Heart left ventricle (tissue), 16 donors: ENCODE measurements at places on chromosomes 1 and 21. TPM values are rescaled to one million over a fixed set of nuclear protein-coding genes. Genes with fewer than 3 reads are reported as not detected.

Gene MKNK1
- total RNA-seq, result 40.2 TPM

Gene GJA4
- total RNA-seq, result 39.4 TPM

DNA sequence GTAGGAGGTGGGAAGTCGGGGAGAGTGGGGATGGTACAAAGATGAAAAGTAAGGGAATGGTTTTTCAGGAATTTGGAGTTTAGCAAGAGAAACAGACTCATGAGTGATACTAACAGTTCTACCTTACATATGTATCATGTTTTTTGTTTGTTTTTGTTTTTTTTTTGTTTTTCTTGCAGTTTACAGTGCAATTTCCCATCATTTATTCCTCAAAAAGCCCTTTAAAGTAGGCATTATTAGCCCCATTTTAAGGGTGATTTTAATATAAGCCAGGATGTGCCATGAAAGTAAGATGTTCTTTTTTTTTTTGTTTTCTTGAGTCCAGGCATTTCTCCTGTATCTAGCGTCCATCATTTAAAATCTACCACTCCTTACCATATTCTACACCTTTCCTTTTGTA, 13.8 kb upstream of the TRIM45 start:
- H3K27me3 ChIP-seq, result no peaks in the 10 kb centered on the region
- no peak overlapping the region for H3K4me3 ChIP-seq
- H3K4me1 ChIP-seq, result no peaks in the 10 kb centered on the region
- H3K36me3 ChIP-seq, result no peaks in the 10 kb centered on the region
- no peak overlapping the region for H3K27ac ChIP-seq
- no peak for DNase-seq

Gene PADI2
- total RNA-seq, result 2.0 TPM

GRCh38 chr21:39319251-39319756, 5.9 kb upstream of the BRWD1 start:
- H3K27me3 ChIP-seq, result no peaks in the 10 kb centered on the region
- H3K4me1 ChIP-seq, result no peaks in the 10 kb centered on the region
- peak overlapping the region; percentile 79 for H3K27ac ChIP-seq
- no peaks in the 10 kb centered on the region for H3K36me3 ChIP-seq
- peak; percentile 73 for DNase-seq
- H3K4me3 ChIP-seq, result no peak overlapping the region

DNA sequence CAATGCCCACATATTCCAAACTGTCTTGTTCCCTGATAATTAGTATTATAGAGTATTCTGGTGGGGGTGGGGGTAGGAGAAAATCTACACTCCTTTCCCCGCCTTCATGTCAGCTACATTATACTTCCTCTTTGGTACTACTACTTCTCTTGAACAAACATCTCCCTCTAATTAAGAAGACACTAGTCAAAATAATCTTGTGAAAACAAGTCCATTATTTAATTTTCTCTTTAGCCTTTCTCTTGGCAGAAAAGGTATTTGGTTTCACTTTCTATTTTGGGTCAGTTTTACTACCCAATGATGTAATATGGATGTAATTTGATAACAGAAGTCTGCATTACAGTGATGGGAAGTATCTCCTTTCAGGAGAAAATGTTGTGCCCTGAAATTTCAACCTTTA, 22.5 kb downstream of the NTMT2 start:
- no peaks in the 10 kb centered on the region for H3K27me3 ChIP-seq
- no peaks in the 10 kb centered on the region for H3K36me3 ChIP-seq
- H3K4me3 ChIP-seq, result no peak overlapping the region
- DNase-seq, result no peak

DNA sequence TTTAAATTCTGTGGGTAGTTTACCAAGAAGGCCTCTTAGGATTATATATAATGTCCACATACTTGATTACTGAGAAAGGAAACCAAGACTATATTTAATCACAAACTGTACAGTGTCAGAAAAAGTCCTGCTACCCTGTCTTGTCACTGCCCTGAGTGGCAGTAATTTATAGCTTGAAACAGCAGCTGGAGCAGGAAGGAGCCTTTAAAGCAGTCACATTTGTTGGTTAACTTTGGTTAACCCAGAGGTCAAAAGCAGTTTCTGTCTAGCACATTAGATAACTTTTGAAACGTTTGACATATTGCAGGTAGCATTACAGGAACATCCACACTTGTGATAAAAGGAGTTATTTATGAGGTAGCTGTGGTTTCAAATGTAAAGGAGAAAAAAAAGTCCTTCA, 161.7 kb downstream of the ROR1 start:
- H3K27me3 ChIP-seq, result no peaks in the 10 kb centered on the region
- DNase-seq, result no peak
- H3K27ac ChIP-seq, result no peak overlapping the region
- peaks cover 16% of the 10 kb centered on the region for H3K4me1 ChIP-seq
- H3K36me3 ChIP-seq, result no peaks in the 10 kb centered on the region

GRCh38 chr1:169128562-169128961, 22.1 kb downstream of the ATP1B1 start:
- peaks cover 100% of the 10 kb centered on the region for H3K36me3 ChIP-seq
- H3K27me3 ChIP-seq, result no peaks in the 10 kb centered on the region
- no peaks in the 10 kb centered on the region for H3K4me1 ChIP-seq
- H3K4me3 ChIP-seq, result no peak overlapping the region
- no peak for DNase-seq

DNA sequence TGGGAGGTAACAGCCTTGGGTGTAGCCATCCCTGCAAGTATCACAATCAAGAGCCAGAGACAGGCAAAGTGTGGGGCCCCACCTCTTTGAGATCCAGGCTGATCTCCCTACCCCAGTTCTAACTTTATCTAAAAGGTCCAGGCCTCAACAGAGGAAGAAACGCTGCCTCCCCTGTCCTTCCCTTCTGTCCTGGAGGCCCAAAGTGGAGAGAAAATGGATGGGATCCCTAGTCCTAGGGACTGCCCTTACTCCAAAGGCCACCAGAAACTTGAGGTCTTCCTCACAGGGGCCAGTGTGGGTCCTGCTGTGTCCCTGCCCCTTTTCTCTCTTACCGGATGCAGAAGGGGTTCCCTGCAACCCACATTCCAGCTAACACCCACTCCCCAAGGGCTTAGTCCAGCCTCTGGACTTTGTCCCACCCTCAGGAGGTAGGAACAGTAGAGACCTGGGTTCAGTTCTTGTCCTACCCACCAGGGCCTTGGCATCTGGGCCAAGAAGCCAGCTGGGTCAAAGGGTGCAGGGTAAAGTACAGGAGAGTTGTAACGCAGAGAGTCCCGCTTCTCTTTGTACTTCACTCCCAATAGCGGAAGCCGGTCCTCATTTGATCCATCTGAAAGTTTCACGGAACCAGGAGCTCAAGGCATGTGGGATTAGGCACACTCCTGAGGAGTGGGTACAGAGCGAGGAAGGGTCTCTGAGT, 1.9 kb downstream of the HDGF start:
- H3K27ac ChIP-seq, result peak overlapping the region; percentile 97
- DNase-seq, result no peak
- H3K4me1 ChIP-seq, result peaks cover 63% of the 10 kb centered on the region
- H3K36me3 ChIP-seq, result peaks cover 4% of the 10 kb centered on the region
- no peaks in the 10 kb centered on the region for H3K27me3 ChIP-seq

Gene ZYG11B
- 62.6 TPM for total RNA-seq

Gene ACP6
- 24.1 TPM for total RNA-seq

Gene LAD1
- 3.1 TPM for total RNA-seq

- H3K27ac ChIP-seq, result no peak overlapping the region
- no peaks in the 10 kb centered on the region for H3K4me1 ChIP-seq
- H3K36me3 ChIP-seq, result no peaks in the 10 kb centered on the region
These were observed 259.9 kb downstream of the ZNF648 start for GRCh38 chr1:181801617-181802016.

Gene CLCA4
- total RNA-seq, result not detected
